ENCODE measurements at places on chromosomes 6 and 20.

- no peak for DNase-seq
Observed at GRCh38 chr6:158686311-158686710, 36.5 kb downstream of the SYTL3 start.

- no peak for DNase-seq
Observed at GRCh38 chr6:89205819-89206218, 11.3 kb downstream of the GABRR1 start.

GRCh38 chr20:36478137-36478905 lies 63.0 kb upstream of the MYL9 start:
- DNase-seq = no peak

DNA sequence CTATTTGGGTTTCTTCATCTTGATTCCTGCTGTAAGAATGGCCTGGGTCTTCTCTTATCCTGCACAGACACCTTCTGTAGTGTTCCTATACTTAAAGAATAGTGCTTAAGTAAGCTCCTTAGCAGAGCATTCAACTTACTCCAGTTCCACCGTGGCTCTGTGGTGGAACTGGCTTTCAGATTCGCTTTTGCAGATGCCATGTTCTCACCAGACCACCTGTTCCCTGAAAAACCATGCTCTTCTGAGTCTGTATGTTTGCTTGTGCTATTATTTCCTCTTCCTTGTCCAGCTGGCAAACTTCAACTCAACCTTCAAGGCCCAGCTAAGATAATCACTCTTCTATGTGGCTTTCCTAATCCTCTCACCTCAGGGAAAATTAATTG lies 4.9 kb downstream of the ELMO2 start:
- no peak for DNase-seq

- no peak for DNase-seq
Observed at GRCh38 chr6:136793363-136793762, 1.1 kb upstream of the MAP3K5 start.
